ENCODE measurements at places on chromosomes 1 and 21.

DNA sequence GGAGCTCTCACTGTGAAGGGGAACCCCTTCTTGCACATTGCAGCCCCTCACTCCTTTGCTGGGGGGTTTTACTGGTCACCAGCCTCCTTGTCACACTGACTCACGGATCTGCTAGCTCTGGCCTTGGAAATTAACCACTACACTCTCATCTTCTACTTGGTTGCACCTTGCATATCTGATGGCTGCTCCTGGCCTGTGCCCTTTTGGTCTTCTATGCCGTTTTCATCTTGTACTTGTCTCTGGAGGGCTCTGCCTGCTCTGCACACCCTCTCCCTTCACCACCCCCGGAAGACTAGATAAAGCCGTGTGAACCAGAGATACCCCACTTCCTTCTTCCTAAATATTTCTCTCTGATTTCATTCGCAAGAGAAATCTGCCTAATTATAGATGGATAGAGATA is 44.6 kb downstream of the CD247 start:
- no peak for DNase-seq

GRCh38 chr21:37711836-37712568 is 204.3 kb downstream of the KCNJ6 start:
- DNase-seq = no peak

- no peak for DNase-seq
Measured at GRCh38 chr1:155184835-155185782, 11.5 kb downstream of the TRIM46 start.

DNA sequence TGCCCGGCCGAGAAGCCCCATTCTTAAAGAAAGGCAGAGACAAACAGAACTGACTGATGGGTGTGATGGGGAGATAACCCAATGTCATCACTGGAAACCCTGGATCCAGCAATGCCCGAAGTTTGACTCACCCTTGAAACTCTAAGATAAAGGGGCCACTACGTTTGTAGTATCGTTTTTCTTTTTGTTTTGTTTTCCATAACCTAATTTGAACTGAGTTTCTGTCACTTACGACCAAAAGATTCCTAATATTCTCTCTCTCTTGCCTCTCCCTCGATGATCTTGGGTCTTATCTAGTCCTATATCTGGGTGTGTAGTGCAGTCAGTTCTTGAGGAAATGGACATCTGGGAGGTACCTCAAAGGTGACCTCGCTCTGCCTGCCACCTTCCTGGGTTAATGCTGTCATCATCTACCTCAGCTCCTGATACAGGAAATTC is 57.8 kb upstream of the ID3 start:
- no peak for DNase-seq

DNA sequence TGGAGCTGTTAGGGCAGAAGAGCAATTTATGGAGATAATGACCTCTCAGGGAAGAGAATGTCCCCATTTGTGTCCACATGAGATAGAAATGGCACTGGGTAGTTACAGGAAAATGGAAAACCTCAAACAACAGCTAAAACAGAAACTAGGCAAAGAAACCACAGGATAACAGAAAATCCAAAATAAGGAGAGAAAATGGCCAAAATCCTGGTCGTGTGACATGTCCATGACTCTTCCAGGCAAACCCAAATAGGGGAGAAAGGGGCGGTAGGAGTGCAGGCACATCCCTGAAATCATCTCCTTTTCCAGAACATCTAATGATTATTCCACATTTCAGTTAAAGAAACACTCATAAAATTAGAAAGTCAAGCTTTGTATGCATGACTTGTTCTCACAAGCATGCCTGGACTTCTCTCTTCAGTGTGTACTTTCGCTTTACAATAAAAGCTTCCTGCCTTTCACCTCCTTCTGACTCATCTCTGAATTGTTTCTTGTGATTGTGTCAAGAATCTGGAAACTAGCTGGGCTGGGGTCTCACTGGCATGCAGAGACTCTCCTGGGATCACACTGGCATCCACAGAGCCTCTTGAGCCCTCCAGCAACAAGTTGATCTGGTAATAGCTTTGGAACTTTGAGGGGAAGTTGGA is 171.4 kb upstream of the ZP4 start:
- DNase-seq = no peak

- DNase-seq = no peak
Measured at GRCh38 chr1:108830119-108831008, 26.5 kb downstream of the AKNAD1 start.

All from stimulated activated CD4-positive, alpha-beta T cell treated with anti-CD3 and anti-CD28 coated beads, Interleukin-1b, Interleukin-23, amount 100 ng/mL, for 1 hour (primary cell).